ENCODE measurements at places on chromosomes 1 and 21.

GRCh38 chr1:184322253-184322652, 64.6 kb upstream of the C1orf21 start:
- DNase-seq, result no peak

DNA sequence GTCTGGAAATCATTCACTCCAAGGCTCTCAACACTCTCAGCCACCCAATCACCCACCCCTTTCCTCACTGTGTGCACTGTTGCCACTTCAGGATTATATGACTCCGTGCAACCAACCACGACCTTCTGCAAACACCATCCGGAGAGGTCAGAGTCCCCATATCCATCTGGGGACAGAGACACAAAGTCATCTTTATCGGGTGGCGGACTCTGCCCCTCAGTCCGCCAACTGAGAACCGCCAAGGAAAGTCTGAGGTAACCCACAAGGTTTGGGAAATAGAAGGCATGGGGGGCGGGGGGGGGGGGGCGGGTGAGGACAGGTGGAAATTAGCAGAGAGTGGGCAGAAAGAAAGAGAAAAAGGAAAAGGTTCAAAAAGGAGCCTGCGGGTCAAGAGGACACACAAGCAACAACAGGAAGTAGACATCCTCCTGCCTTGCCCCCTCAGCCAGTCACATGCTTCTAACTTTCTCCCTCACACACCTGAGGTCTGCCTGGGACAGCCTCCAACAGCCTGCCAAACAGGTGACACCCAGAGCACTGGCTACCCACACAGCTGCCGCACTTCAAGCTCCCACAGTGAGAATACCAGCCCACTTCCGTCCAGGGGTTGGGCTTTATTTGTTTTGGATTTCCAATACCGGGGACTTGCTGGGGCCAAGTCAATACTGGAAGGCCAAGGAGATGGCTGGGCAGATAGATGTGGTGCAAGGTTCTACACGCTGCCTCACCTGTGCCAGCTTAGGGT, 58.1 kb downstream of the SSBP3 start:
- DNase-seq, result no peak

- no peak for DNase-seq
Measured at GRCh38 chr1:185279571-185279970, 37.5 kb downstream of the IVNS1ABP start.

- DNase-seq, result no peak
Measured at GRCh38 chr1:33381977-33382376, 48.9 kb downstream of the PHC2 start.

DNA sequence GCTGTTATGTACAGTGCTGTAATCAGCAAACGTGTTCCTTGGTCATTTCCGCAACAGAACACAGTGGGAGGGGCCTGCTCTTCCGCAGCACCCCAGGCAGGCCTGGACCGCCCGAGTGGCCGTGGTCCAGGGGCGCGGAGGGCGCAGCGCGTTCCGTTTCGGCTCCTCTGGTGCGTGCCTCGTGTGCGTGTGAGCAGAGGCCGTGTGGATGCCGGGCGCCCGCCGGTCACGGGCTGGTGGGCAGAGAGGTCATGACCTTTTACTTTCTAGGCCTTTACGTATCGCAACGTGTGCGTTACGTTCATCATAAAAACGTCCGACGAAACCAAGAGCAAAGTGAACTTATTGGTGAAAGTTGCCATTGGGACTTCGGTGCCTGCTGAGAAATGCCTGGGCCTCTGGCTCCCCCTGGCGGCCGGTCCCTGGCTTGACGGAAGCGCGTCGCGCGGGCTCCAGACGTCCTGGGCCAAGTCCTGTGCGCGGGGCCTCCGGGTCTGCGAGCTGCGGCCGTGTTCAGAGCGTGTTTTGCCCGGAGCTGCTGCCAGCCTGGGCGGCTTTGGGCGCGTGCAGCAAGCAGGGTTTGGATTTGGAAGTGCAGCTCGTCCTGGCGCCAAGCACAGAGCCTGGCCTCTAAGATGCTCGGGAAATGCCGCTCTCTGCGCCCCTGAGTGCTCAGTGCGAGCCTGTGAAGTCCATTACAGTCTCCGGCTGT, 34.4 kb downstream of the COL18A1 start:
- DNase-seq, result peak; percentile 71

DNA sequence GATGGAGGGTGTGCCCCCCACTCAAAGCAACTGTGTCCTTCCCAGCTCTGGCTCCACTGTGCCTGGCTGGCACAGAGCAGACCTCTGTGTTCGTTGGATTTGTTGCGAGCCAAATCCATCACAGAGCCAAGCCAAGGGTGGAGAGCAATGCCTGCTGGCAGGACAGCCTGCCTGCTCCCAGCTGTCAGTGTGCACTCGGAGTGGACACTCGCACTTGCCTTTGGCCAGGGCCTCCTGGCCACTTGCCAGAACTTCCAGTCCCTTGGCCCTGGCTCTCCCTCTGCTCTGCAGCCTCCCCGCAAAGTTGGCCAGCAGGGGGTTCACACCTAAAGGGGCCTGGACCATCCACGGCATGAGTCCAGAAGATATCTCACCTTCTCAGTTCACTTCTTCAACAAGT, 16.4 kb downstream of the HEYL start:
- DNase-seq, result no peak

- DNase-seq, result no peak
Measured at GRCh38 chr1:205381305-205381704, 24.6 kb upstream of the KLHDC8A start.

DNA sequence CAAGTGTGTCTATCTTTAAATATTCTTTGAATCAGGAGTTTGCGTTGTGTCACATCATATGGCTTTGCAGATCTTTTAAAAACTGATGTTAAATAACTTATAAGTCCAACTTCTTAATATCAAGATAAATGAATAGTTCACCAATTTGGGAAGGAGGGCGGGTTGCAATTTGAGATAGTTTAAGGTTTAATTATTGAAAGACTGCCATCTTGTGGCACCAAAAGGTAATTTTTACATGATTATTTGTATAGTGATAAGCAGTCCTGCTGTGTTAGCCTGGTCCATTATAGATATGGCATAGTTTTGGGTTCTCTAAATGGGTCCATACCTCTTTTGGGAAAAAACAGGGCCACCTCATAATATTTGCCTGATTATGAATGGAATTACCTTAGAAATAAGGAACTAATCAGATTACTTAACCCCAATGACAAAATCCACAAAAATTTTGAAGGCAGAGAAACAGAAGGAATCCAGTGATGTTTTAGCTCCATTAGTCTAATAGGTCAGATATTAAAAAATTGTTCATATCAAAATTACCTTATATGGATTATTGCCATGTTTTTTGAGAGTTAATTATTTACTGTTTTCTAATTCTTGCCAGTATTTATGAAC, 64.3 kb downstream of the PRKAA2 start:
- no peak for DNase-seq

DNA sequence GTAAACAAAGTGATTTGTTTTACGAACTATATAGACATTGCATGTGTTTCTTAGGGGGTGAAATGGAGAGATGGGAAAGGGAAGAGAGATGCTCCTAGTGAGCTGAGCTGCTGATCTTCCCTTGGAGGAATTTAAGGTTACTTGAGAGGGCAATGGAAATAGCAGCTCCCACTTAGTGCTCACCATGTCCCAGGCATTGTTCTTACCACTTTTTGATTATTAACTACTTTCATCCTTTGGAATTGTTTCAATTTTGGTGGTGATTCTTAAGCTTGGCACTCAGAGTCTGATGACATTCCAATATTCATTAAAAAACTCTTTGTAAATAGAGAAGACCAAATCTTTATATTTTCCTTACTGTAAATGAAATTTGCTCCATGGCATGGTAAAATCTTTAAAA, 124.9 kb downstream of the ITSN1 start:
- no peak for DNase-seq

- no peak for DNase-seq
Measured at GRCh38 chr1:244046907-244047611, 4.0 kb upstream of the ZBTB18 start.

DNA sequence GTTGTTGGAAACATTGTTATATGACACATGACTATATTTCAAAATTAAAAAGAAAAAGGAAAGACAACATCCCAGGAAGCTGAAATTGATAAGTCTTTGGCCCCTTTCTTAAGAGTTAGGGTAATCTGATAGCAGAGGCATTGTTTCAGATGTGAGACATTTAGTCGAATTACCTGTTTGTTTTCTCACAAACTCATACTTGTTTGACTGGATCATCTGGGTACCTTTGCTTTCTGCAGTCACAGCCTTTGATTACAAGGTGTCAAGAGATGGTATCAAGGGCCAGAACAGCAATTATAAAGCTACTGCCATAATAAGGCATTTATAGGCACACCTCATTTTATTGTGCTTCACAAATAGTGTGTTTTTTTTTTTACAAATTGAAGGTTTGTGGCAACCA, 136.3 kb downstream of the DUSP10 start:
- DNase-seq, result no peak

DNA sequence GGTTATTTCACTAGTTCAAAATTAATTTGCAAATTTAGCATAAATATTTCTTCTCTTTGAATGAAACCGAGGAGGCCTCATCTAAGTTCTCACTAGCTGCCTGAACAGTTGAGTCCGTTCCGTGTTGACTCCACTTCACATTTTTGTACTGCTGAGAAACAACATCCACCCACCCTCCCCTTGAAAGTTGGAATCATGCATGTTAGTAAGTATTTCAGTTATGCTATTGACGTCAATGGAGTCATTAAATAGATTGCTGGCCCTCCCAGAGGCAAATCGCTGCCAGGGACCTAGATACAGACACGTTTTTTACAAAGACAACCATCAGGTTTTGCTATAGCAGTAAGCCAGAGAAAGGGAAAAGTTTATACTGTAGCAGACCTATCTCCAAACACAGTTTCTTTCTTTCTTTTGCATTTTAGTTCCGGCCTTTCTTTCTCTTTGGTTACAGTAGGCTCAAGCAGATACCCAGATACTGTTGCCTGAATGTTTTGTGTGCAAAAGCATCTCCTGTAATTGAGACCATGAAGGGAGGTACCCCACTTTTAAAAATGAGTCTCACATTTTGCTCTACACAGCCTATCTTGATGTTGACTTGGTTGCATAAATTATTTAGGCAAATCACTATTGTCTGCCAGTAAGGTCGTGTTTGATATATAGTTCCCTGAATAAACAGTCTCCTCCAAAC, 262.6 kb upstream of the SGIP1 start:
- DNase-seq, result no peak

GRCh38 chr1:234373959-234374254, 651 bp downstream of the COA6 start:
- no peak for DNase-seq

GRCh38 chr1:28582248-28582615, 9.8 kb upstream of the RAB42 start:
- DNase-seq, result no peak

GRCh38 chr21:37421306-37421705, 54.7 kb downstream of the DYRK1A start:
- no peak for DNase-seq

GRCh38 chr1:228008391-228009115, 1.8 kb downstream of the WNT3A start:
- no peak for DNase-seq

DNA sequence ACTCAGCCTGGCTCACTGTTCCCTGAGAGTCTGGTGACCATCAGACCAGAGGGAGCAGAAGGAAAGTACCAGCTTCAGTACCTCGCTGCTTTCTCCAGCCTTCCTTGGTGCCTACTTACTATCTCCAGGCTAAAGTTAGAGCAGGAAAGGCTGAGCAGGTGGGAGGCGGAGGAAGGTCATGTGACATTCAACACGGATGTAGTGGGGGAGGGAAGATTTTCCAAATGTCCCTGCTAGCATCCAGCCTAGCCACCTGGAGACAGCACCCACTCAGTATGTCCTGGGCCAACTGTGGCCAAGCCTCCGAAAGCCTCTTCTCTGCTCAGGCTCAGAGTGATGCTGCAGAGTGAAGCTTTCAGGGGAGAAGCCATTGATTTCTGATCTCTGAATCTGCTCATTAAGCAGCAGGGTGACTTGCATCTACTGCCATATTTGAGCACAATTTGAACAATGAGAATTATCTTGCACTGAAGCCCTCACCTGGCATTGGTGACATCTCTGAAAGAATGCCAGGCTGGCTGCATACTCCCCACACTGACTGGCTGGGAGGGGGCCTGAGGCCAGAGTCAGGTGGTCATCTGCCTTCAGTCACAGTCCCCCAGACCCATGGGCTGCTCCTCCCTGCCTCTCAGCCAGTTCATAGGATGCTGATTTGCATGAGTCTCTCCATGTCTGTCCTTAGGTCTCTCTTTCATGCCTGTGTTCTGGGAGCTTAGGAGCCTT, 86.2 kb downstream of the KCND3 start:
- DNase-seq, result no peak

- no peak for DNase-seq
Measured at GRCh38 chr1:61451572-61451968, 273.4 kb downstream of the TM2D1 start.

GRCh38 chr1:212302745-212303383, 17.7 kb downstream of the PPP2R5A start:
- DNase-seq, result no peak

GRCh38 chr1:25556791-25557476, 13.5 kb downstream of the LDLRAP1 start:
- no peak for DNase-seq

GRCh38 chr21:43957611-43958362, 54.3 kb upstream of the TRAPPC10 start:
- DNase-seq, result no peak

- DNase-seq, result no peak
Measured at GRCh38 chr1:12540580-12541273, 77.3 kb downstream of the DHRS3 start.

DNA sequence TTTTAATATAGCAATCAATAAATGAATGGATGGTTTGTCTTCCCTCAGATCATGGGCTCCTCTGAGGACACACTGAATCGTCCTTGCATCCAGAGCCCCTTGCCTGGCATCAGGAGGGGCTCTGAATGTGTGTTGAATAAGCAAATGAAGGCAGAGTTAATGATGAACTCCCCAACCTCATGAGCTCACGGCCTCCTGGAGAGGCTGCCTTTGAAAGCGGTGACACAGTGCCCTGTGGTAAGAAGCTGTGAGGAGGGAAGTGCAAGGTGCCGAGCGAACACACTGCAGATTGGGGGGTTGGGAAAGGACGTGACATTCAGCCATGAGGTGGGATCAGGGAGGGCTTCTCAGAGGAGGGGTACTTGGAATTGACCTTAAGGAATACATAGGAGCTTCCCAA, 3.2 kb upstream of the PARS2 start:
- no peak for DNase-seq

DNA sequence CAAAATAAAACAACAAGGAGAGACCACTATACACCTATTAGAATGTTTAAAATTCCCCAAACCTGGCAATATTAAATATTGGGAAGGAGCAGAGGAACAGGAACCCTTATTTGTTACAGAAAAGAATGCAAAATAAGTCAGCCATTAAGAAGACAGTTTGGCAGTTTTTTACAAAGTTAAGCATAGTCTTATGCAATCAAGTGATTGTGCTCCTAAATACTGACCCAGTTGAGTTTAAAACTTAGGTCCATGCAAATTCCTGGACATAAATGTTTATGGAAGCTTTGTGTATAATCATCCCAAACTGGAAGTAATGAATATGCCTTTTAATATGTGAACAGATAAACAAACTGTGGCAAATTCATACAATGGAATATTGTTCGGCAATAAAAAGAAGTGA, 72.9 kb upstream of the RGS4 start:
- no peak for DNase-seq

DNA sequence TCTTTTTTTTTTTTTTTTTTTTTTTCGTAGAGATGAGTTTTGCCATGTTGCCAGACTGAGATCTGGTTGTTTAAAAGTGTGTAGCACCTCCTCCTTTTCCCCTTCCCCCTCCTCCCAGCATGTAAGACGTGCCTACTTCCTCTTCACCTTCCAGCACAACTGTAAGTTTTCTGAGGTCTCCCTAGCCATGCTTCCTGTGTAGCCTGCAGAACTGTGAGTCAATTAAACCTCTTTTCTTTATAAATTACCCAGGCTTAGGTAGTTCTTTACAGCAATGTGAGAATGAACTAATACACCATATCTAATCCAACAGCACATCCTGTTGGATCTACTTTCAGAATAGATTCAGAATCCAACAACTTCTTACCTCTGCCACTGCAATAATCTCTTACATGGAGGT, 111.1 kb downstream of the CLIC6 start:
- no peak for DNase-seq

All from effector memory CD4-positive, alpha-beta T cell (primary cell).